ENCODE measurements at places on chromosomes 2 and 18.
A peak's percentile ranks its signal among the peaks of the same experiment; 100 is the strongest.

DNA sequence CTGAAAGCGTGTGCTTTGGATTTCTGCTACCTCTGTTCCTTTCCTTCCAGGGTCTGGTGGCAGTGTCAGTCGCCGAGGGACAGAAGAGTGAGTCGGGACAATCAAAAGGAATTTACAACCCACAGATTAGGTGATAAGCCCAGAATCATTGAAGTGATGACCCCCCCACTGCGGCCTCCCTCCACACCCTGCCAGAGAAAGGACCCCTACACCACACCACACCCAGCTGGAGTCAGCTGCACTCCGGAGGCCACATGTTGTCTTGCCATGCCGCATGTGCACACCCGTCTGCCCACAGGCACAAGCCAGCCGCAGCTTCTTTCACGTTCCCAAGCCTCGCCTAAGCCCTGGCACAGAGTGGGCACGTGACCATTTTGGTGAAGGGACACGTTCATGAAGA, 366.8 kb upstream of the SALL3 start:
- H3K4me1 ChIP-seq = no peaks in the 10 kb centered on the region
- DNase-seq = no peak
- H3K4me3 ChIP-seq = no peak overlapping the region
- peaks cover under 1% of the 10 kb centered on the region for H3K27me3 ChIP-seq
- no peaks in the 10 kb centered on the region for H3K36me3 ChIP-seq
- H3K27ac ChIP-seq = no peak overlapping the region

- no peak overlapping the region for H3K27ac ChIP-seq
- no peak overlapping the region for H3K4me3 ChIP-seq
- H3K36me3 ChIP-seq = no peaks in the 10 kb centered on the region
- no peaks in the 10 kb centered on the region for H3K27me3 ChIP-seq
- no peak for DNase-seq
These were observed 23.6 kb upstream of the MRPL33 start for GRCh38 chr2:27747827-27748352.

DNA sequence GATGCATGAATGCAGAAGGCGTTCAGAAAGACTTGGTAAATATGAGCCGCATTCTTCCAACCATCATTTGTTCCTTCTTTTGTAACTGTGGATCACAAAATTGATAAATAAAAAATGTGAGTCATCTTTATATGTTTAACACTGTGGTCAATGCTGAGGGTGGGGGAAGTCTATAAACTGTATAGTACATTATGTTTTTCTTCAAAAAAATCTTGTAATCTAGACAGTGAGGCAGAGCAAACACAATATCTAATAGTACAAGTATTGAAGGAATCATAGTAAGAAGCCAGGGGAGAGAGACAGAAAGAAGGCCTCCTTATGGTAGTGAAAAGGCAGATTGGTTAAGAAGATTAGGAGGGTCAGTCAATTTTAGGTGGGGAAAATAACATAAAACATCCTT, 30.7 kb upstream of the CALCRL start:
- no peak overlapping the region for H3K27ac ChIP-seq
- H3K4me1 ChIP-seq = no peaks in the 10 kb centered on the region
- no peak overlapping the region for H3K4me3 ChIP-seq
- H3K27me3 ChIP-seq = no peaks in the 10 kb centered on the region

DNA sequence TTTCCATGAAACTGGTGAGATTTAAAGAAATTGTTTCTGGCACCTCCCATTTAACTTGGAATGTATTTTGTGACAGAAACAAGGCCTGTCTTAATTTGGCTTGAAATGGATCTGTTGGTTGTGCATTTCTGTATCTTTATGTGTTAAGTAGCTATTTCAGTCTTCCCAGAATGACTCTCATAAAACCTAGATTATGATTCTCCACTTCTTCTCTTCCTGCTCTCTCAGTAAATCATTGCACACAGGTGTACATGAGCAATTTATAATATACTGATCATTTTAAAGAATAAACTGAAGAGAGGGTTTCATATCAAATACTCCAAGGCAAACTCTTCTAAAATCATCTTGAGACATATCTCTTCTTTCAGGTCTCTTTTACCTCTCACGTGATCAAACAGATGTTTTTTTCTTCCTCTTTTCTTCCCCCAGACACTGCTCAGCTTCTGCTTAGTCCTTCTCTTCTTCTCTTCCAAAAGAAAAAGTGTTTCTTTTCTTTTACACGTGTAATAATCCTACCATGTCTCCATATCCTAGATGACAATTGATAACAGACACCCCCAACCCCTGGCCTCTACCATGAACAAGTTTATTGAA, 112.0 kb downstream of the PPP1R1C start:
- no peak overlapping the region for H3K27ac ChIP-seq
- H3K4me1 ChIP-seq = no peaks in the 10 kb centered on the region
- H3K36me3 ChIP-seq = no peaks in the 10 kb centered on the region
- no peak overlapping the region for H3K4me3 ChIP-seq
- H3K27me3 ChIP-seq = no peaks in the 10 kb centered on the region

DNA sequence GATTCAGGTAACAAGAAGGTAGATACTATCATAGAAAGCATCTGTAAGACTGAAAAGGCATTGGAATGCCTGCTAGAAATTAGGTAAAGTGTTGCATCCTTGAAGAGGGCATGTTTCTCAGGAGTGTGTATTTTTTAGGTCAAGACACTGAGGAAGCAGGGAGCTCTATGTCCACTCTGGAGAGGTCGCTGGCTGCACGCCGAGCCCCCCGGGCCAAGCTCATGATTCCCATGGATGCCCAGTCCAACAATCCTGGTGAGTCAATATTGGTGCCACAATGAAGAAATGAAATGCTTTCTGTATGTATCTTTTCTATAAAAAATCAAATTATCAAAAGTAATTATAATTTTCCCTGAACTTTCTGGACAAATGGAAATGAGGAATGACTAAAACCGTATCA, 756.7 kb downstream of the MBD2 start:
- H3K27ac ChIP-seq = no peak overlapping the region
- no peak overlapping the region for H3K4me3 ChIP-seq
- no peaks in the 10 kb centered on the region for H3K36me3 ChIP-seq
- H3K27me3 ChIP-seq = no peaks in the 10 kb centered on the region

GRCh38 chr2:149747456-149747855, 159.9 kb upstream of the MMADHC start:
- no peaks in the 10 kb centered on the region for H3K27me3 ChIP-seq
- H3K27ac ChIP-seq = no peak overlapping the region
- H3K4me3 ChIP-seq = no peak overlapping the region
- peaks cover 12% of the 10 kb centered on the region for H3K4me1 ChIP-seq
- DNase-seq = no peak

GRCh38 chr2:150931451-150931850, 330.2 kb downstream of the RBM43 start:
- no peak overlapping the region for H3K27ac ChIP-seq
- H3K4me1 ChIP-seq = no peaks in the 10 kb centered on the region
- H3K4me3 ChIP-seq = no peak overlapping the region
- H3K36me3 ChIP-seq = no peaks in the 10 kb centered on the region

- no peaks in the 10 kb centered on the region for H3K27me3 ChIP-seq
- H3K4me3 ChIP-seq = peak overlapping the region; percentile 8
- H3K27ac ChIP-seq = peak overlapping the region; percentile 20
- no peaks in the 10 kb centered on the region for H3K4me1 ChIP-seq
These were observed 110.0 kb downstream of the TCF4 start for GRCh38 chr18:55477860-55478581.

DNA sequence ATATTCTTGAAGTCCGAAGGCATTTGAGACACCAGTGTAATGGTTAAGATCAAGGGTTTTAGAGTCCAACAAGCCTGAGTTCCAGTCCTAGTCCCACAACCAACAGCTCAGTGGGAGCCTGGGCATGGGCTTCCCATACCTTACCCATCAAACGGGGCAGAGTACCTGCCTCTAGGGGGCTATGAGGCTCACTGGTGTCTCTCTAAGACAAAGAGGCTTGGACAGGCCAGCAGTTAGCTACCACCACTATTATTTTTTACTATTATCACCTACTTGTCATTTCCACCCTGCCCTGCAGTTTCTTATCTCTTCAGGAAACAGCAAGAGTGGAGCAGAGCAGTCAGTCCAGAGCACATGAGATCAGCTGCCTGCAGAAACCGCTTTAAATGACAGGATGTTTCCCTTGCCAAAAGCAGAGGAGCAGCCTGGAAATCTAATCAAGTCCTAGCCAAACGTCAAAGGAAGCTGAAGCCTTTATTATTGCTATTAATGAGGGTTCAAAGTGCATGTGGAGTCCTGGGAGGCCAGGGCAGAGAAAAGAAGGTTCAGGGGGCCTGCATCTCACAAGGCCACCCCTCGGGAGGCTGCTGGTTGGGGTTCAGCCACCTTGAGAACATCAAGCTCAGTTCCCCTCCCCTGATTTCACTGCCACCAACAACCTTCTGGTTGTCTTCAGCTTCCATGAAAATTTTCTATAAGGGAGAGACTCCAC, 66.6 kb downstream of the STPG4 start:
- DNase-seq = no peak
- H3K4me1 ChIP-seq = no peaks in the 10 kb centered on the region
- no peaks in the 10 kb centered on the region for H3K27me3 ChIP-seq
- H3K36me3 ChIP-seq = no peaks in the 10 kb centered on the region
- no peak overlapping the region for H3K4me3 ChIP-seq

DNA sequence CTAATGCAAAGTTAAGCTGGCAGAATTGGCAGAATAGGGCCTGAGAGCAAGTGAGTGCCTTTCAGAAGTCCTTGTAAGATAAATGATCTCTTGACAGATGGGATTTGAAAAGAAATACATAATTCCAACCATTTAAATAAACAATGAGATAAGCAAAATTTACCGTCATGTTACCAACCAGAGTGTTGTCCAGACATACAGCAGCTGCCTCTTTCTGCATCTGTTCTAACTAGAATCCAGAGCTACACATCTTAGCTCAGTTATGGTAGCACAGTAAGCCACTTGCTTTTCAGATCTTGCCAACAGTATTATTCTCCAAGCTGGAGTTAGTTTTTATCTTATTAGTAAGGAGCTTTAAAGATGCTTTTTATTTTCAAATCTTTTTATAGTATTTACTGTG, 179.6 kb downstream of the BARD1 start:
- no peak overlapping the region for H3K27ac ChIP-seq
- no peak overlapping the region for H3K4me3 ChIP-seq
- no peaks in the 10 kb centered on the region for H3K36me3 ChIP-seq
- no peak for DNase-seq
- H3K4me1 ChIP-seq = no peaks in the 10 kb centered on the region
